ENCODE measurements at places on chromosomes 2 and 18.

DNA sequence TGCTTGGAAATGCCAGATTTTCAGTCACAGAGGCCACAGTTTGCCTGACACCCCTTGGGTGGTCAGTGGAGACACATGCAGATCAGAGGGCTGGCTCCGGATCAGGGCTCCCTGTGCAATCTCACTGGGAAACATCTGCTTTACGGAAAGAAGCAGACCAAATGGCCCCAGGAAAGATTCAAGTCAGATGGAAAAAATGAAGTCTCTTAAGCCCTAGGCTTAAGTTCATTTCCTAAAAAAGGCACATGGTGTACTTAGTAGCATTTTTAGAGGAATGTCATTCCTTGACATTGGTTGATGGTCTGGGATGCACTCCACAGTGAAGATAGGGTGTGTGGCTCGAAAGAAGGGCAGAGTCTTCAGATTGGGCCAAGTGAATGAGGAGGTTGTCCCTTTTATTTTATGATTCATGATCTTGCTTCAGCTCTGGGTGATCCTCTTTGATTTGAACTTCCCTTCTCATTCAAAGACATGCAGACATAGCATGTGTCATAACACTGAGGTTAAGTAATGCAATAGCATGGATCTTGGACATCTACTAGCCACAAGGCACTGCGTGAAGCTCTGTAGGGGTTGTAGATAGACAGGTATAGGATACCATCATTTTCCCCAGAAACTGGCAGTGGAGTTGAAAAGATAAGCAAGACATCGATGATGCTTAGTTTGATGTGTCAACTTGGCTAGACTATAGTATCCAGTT is 56.5 kb downstream of the KCNE4 start:
- DNase-seq: no peak

DNA sequence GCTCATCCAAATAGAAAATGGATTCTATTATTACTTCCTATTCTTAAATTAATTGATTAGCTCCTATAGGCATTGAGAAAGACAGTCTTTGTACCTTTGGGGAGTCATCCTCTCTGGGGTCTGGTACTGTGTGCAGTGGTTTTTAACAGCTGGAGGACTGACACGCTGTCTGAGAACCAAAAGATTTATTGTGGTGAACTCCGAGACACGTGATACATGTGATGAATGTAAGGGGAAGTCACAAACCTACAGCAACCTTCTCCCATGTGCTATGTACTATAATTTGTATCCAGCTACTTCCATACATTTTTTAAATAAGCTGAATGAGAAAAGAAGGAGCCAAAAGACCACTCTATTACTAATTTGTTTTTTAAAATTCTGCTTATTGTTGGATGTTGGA is 133.7 kb downstream of the GALNT3 start:
- no peak for DNase-seq

DNA sequence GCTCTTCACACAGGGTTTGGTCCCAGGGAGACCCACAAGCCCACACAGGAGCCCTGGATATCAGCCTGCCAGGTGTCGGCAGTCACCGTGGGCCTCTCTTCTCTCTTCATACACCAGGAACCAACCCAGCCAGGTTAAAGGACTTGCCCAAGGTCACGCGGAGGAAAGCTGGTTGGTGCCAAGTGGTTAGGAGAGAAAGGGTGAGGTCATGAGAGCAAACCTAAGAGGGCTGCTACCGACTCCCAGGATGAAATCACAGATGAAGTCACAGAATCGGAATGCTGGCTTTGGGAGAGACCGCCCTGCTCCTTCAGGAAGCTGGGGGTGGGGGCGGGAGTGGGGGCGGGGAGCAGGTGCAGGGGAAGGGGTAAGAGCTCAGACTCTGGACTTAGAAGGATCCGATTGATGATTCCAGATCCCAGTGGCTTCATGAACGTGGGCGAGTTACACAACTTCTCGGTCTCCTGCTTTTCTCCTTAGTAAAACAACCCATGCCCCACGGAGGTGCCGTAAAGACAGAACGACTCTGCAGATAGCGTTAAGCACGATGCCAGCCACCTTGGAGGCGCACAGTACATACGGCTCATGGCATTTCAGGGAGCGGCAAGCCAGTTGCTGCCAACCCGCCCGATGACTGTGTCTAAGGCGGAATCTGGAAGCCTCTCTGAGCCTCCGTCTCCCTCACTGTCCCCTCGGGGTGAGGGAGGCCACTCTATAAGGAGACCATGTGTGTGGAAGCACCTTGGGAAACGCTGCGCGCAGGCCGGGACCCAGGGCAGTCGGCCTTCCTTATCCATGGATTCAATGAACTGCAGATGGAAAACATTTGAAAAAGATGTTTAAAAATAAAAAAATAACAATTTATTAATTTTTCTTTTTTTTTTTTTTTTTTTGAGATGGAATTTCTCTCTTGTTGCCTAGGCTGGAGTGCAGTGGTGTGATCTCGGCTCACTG is 23.0 kb upstream of the TAF1B start:
- no peak for DNase-seq

- DNase-seq: no peak
These were observed 30.5 kb downstream of the GPC1 start for GRCh38 chr2:240465765-240466578.

DNA sequence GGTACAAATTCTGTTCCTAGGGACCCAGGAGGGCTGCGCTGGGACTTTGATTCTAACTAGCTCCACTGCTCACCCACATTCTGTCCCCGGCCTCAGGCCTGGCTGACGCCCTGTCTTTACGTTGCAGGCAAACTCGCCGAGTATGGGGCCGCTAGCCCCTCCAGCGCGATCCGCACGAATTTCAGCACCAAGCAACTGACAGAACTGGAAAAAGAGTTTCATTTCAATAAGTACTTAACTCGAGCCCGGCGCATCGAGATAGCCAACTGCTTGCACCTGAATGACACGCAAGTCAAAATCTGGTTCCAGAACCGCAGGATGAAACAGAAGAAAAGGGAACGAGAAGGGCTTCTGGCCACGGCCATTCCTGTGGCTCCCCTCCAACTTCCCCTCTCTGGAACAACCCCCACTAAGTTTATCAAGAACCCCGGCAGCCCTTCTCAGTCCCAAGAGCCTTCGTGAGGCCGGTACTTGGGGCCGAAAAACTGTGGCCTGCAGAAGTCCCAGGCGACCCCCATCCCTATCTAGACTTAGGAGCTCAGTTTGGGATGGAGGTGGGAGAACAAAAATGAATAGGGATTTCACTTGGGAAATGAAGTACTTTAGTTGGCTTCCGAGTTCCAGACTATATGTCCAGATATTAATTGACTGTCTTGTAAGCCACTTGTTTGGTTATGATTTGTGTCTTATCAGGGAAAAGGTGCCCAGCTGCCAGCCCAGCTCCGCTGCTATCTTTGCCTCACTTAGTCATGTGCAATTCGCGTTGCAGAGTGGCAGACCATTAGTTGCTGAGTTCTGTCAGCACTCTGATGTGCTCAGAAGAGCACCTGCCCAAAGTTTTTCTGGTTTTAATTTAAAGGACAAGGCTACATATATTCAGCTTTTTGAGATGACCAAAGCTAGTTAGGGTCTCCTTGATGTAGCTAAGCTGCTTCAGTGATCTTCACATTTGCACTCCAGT is 1.5 kb downstream of the HOXD1 start:
- DNase-seq: no peak

DNA sequence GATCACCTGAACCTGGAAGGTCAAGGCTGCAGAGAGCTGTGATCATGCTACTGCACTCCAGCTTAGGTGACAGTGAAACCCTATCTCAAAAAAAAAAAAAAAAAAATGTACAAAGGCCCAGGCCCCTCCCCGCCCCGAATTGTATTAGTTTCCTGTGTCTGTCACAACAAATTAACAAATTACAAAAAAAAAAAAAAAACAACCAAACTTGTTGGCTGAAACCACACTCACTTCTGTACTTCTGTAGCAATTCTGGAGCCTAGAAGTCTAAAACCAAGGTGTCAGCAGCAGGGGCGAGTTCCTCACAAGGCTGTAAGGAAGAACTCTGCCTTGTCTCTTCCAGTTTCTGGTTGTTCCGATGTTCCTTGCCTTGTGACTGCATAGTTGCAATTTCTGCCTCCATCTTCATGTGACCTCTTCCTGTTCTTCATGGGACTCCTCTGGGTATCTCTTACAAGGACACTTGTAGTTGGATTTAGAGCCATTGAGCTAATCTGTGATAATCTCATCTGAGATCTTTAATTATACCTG is 100.8 kb upstream of the ZSWIM2 start:
- no peak for DNase-seq

DNA sequence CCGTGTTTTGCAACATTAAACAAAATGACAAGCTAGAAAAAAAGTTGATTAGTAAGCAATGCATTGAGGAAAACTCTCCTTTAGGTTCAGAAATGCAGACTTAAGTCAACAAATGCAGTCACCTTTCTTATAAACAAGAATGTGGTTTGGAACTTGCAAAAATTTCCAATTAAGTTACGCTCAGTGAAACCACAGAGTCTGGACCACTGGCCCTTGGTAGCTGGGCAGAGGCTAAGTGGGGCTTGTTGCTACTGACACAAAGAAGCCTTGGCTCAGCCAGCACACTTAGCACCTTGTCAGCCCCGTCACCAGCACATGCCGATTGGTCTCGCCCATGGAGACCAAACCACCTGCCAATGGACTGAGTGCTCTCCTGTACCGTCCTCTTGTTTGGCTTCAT is 53.0 kb downstream of the SMIM21 start:
- DNase-seq: no peak

DNA sequence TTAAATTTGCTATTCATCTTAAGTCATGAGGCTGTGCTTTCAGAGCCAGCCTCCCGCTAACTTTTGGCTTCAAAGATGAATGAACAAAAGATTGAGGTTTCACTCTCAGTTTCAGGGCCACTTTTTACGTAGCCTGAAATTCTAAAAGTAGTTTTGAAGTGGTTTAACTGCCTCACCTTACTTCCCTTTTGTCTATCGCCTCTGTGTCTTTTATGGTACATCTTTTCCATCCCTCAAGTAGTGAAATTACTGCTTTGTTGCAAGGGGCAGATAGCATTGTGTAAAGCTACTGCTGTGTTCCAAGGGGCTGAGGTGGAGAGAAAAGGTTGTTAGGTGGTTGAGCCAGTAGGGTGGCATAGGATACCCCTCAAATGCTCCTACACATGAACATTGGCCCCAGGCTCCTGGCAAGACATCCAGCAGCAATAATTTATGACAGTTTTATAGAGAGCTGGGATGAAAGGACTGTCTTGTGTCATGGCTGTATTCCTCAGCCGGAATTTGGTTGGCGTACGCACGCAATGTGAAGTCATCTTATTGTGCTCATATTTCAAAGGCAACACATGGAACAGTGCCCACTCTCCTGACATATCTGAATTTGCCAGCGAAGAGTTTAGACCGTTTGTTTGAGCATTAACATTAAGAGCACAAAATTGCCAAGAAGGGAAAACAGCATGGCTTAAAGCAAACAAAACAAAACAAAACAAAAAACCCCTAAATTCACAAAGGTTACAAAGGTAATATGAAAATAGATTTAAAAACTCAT is 32.2 kb downstream of the QPCT start:
- DNase-seq: no peak

DNA sequence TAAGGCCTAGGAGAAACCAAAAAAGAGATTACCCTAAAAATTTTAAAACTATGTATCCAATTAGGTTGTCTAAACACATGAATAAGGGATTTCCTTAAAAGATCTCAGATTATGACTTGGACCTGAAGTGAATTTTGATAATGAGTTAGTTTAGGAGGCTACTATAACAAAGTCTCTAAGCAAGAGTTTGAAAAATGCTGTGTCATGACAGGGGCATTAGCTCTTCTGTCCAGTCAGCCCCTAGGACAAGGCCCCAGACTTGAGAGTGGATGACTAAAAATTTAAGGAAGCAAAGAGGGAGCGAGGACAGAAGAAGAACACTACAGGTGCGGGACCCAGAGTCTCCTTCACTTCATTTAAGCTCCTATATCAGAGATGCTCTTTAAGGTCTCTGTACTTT is 135.9 kb downstream of the DTNB start:
- no peak for DNase-seq

- DNase-seq: no peak
These were observed 597 bp downstream of the PECR start for GRCh38 chr2:216081012-216081411.

DNA sequence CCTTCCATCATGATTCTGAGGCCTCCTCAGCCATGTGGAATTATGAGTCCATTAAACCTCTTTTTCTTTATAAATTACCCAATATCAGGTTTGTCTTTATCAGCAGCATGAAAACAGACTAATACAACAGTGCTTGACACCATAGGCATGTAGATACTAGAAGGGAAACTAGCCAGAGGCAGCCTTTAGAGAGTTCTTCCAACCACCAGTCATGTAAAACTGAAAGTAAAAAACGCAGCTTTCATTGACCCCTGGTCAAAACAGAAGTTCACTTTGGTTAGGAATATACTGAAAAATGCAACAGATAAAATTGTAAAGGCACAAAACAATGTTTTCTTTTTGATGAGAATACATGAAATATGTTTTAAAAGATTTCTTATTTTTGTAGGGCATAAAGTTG is 122.8 kb upstream of the L3MBTL4 start:
- no peak for DNase-seq

DNA sequence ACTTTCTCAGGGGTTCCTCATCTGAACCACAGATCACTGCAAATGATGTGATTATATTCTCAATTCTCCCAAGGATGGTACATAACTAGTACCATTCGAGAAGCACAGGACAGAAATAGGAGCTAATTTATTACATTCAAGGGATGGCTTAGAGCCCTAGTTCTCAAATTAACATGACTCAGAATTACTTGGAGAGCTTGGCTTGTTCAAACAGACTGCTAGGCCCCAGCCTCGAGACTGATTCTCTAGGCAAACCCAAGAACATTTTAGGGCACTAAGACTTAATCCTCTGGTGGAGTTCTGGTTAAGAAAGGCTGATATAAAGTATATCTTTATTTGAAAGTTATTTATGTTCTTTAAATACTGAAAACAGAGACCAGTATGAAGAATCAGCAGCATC is 35.8 kb downstream of the HIBCH start:
- DNase-seq: no peak

- no peak for DNase-seq
These were observed 16.6 kb upstream of the CEP68 start for GRCh38 chr2:65039640-65040039.

- no peak for DNase-seq
These were observed 151.4 kb upstream of the XPO1 start for GRCh38 chr2:61689568-61689967.

- DNase-seq: no peak
These were observed 105.0 kb downstream of the PXDN start for GRCh38 chr2:1639086-1639858.

- no peak for DNase-seq
These were observed 259.2 kb downstream of the CELF4 start for GRCh38 chr18:37306432-37306831.

DNA sequence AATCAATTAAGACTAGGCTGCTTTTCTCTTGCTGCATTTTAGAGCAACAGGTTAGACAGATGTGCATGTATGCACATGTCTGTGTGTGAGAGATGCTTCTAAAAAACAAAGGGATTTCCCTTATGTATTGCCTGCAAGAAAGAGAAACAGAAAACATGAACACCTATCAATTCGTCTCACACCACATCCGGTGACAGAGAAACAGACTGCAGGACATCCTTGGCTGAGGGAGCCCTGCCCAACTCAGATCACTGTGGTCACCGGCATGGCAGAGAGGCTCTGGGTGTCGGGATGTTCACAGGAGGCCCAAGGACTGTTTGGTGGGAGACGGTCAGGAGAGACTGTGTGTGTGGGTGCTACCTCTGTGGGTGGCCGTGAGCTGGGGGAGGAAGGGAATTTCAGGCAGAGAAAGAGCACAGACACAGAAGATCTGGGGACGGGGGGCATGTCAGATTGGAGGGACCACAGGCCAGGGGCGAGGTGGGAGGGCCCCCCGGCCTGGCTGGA is 24.9 kb downstream of the FHL2 start:
- DNase-seq: no peak
